GM19239 (cell line): ENCODE measurements at places on chromosomes 2 and 18.

DNA sequence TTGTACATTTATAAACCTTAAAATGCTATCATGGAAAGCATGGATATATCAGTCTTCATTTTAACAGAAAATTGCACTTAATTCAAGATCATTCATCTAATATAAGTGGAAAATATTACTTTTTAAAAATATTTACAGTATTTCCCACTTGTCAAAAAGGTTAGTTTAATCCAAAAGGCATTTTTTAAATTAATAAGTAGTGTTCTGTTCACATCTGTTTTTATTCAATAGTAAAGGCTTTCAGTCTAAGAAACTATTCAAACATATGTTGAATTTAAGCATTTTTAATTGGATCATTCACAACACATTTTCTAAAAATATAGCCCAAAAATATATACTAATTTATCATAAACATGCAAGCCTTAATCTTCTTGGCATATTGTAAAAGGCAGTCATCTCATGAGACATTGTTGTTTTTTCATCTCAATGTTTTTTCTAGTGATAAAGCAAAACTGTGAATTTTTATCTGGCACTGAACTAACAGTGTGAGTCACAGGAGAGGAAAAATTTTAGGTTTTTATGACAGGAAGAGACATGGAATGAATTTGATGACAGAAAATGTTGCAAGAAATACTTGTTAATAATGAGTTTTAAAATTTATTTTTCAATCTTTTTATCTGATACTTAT, 1642.5 kb upstream of the TMEFF2 start:
- no peak for DNase-seq

DNA sequence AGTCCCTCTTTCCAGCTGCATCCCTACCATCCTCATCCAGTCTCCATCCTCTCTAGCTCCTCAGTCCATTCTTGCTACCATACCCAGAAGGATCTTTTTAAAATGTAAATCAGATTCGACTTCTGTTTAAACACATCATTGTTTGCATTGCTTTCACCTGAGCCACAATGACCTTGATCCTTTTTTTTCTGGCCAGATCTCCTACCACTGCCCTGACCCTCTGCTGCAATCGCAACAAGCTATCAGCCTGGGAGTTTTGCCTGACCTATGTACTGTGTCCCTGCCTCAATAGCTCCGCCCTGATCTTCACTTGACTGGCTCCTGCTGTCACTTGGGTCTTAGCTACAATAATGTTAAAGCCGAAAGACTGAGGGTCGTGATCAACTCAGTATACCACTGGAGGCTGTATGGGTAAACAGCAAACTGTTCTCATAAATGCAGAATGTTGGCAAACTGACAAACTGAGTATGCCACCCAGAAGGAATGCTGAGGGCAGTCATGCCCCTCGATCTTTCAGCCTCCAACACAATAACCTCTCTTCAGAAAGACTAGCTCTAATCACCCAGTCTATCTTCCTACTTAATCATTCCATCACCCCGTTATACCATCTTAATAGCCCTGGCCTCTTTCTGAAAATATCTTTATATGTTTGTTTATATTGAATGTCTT, 2.6 kb upstream of the RBM43 start:
- no peak for DNase-seq

DNA sequence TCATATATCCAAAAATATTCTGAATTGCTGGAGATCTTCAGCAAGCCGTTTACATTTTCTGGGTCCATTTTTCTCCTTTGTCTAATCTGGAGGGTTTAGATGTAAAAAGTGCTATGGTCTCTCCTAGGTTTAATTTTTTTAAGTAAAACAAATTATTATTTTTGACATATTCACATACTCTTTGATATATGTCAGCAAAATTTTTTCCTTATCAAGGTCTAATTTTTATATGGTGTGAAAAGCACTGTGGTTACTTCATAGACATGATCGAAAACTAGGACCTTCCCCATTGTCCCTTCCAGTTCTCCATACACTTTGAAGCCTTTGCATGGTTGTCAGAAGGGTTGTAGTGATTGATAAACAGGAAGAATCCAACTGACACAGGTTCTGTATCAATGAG, 168.2 kb downstream of the PLCL1 start:
- no peak for DNase-seq

DNA sequence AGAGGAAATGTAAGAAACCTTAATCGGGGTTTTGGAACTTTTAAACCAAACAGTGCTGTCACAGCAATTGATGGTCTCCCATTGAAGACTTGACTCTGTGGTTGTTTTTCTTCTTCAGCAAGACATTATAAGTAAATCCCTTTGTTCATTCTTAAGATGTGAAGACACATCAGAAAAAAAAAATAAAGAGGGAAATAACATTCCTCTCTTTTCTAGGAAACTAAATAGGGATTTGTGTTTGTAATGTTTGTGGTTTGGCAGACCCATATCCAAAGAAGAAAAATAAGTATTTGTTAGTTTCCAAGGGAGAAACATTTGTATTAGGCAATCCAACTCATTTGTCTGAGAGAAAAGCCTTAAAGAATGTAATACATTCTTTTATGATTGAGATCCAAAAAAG, 359.9 kb downstream of the DSC3 start:
- DNase-seq: no peak

DNA sequence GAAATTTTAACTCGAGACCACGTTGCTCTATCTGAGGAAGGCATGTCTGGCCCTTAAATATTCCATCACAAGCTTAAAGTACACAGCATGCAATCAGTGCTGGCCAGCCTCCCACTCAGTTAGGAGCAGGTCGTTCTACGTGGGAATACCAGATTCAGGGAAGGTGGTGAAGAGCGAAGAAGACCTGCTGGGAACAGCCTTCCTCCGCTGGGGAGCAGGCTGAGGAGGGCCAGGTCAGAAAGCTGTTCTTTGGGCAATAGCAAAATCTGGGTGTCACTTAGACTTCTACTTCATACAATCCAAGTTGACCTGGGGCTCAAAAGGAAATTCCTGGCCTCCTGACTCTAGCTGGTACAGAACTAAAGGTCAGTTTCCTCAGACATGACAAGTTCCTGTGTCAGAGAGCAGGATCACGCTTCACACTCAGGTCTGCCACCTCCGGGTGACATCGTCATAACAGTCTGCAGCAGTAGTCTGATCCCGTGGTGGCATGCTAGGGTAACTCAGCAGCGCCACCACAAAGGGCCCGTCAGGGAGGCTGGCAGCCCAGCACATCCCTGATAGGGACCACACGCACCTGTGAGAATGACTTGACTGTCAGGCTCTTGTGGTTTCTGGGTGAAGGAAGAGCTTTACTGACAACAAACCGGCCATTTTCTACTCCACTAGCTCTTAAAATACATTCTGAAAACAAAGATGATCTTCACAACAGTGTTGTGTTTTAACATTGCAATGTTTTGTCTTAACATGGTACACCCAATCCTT, 35.2 kb upstream of the NAPG start:
- DNase-seq: peak; percentile 54

- DNase-seq: no peak
Observed at GRCh38 chr18:47244086-47244485, 7.4 kb downstream of the SKOR2 start.

GRCh38 chr2:181924336-181924735, 32.8 kb downstream of the ITPRID2 start:
- DNase-seq: no peak

GRCh38 chr2:204545861-204546735, 823 bp downstream of the PARD3B start:
- DNase-seq: no peak

DNA sequence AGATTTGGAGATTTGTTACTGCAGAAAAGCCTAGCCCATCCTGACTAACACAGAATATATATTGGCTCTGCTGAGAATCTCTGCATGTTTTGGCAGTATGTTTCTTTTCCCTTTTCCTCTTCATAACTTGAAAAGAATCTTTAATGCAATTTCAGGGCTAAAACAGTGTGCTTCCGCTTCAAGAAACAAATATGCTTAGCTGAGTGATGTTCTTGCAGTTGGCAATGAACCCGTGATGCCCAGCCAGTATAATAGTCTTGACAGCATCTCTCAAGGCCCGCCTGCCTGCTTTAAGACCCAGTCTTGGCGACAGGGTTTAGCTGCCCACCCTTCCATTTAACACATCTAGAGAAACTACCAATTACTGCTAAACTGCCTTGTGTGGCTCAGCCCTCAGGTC, 184.5 kb downstream of the INO80D start:
- DNase-seq: no peak

DNA sequence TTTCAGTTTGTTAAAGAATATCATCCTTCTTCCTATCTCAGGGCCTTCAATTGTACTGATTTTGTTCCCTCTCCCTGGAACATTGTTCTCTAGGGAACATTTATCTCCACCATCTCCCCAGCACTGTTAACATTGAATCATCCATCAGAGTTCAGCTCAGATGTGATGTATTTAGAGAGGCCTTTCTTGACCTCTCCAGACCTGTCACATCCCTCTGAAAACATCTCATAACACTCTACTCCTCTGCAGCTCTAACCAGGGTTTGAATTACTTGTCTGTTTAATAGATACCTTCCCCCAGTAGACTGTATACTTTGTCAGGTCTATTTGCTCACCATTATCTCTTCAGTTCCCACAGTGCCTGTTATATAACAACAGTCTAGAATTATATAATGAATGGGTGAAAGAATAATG, 98.6 kb downstream of the GALNT1 start:
- no peak for DNase-seq

- no peak for DNase-seq
Observed at GRCh38 chr2:175676813-175677212, 325.3 kb downstream of the LNPK start.

DNA sequence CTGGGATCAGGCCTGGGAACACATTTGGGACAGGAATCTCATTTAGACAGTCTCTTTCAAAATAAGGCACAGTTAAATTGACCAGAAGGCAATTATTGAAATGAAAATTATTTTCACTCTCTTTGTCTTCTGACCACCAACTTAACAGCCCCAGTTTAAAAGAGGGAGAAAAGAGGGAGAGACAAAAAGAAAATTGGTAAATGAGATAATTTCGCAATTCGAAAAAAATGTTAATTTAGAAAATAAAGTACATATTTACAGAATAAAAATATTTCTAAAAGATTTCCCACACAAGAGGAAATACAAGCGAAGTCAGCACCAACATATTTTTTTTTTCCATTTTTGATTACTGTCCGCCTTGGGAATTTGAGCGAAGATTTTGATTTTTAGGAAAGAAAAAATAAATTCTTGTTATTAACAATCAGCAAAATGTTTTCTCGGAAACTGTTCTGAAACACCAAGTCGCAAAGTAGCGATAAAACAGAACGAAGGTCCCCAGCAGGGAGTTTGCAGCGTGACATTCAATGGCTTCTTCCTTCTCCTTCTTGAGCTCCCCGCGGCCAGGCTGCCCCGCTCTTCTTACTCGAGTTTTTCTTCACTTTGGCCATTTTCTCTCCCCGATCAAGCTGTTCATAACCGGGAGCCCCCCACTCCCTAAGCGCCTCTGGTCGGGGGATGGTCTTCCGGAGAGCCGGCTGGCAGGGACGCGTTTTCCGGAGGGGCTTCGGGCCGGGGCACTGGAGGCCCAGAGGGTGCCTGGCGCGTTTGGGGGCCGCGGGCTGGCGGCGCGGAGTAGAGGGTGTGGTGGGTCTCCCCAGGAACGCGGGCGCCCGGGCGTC, 5.0 kb downstream of the SP9 start:
- DNase-seq: no peak

- DNase-seq: no peak
Observed at GRCh38 chr18:63887424-63887823, at the start of gene SERPINB2. TSS of gene SERPINB2 (plus strand) at chr18:63887705. CDS start at chr18:63891445, 3,740 bp downstream.

DNA sequence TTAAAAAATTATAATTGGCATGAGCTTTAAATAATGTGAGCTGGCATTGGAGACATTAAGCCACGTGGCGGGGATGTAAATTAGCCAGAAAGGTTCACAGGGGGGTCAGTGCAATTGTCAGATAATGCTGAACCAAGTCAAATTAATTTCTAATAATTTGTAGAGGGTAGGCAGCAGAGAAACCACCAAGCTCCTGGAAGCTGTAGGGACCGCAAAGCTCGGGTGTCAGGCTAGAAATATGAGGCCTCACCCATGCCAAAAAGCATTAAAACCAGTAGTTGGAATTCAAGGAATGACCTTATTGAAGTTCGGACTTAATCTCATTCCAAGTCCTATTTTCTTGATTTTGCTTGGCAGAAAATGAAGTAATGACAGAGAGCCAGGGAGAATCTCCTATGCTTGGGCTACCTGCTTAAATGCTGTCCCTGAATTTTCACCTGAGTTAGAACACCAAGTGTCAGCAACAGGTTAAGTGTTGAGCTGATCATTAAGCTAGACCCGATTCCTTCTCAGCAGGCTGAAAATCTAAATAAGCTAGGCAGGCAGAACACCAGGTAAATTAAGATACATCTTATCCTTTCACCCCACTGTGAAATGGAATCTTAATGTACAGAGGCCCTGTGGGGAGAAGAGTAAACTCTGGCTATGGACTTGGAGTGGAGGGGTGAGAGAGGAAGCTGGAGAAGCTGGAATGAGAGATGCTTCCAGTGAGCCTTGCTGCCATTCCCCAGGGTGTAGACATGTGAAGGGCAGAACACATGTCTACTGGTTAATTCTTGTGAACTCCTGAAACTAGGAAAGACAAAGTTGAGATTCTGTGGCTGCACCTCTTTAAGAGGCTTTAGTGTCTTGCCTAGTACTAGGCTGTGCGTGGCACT, 520.0 kb downstream of the SLC4A3 start:
- no peak for DNase-seq

DNA sequence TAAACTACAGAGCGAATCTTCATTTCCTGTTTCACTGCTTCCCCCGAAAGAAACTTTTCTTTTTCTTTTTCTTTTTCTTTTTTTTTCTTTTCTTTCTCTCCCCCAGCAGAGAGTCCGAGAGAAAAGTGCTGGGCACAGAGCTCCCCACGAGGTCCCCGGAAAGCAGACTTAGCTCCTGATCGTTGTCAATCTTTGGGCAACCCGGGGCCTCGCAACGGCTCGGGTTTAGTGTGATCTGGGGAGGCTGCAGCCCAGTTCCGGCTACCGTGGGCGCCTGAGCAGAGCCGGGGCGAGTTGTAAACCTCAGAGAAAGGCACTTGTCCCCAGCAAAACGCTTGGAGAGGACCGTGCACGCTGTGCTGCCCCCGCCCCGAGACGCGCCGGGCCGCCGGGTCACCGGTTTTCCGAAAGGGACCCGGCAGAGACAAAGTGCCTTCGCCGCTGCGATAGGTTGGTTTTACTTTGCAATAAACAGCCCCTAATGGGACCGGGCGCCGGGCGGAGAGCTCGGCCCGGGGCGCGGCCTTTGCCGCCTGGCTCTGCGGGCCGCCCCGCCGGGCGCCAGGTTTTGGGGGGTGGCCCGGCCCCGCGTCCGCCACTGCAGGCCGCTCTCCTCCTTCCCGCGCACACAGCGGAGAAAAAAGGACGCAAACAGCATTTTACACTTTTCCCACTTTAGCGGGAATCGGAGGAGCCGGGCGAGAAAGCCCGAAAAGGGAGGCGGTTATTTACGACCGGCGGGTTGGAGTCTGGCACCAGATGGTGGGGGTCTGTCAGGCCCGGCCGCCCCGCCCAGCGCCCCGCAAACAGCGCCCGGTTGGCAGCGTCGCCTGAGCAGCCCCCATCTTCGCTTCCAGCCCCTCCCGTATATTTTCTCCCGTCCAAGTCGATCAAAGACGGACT, 136.0 kb downstream of the INSIG2 start:
- DNase-seq: peak; percentile 66

- no peak for DNase-seq
Observed at GRCh38 chr2:12619975-12620374, 96.8 kb upstream of the TRIB2 start.
